ENCODE measurements at places on chromosomes 7 and 10. TPM values are rescaled to one million over a fixed set of nuclear protein-coding genes. Genes with fewer than 3 reads are reported as not detected.

The GRID1 gene
- total RNA-seq: 0.60 TPM

The SLC39A12 gene
- total RNA-seq: not detected

The SH2D4B gene
- not detected for total RNA-seq

The TOMM7 gene
- 269 TPM for total RNA-seq

The FFAR4 gene
- not detected for total RNA-seq

The CALN1 gene
- total RNA-seq: not detected

The TMEM229A gene
- not detected for total RNA-seq

The CARD11 gene
- total RNA-seq: 1.7 TPM

The ZFAND2A gene
- total RNA-seq: 15.2 TPM

GRCh38 chr7:92691578-92691977, 101.4 kb upstream of the FAM133B start:
- H3K4me3 ChIP-seq: no peak overlapping the region
- peaks cover 19% of the 10 kb centered on the region for H3K36me3 ChIP-seq
- H3K27ac ChIP-seq: peak overlapping the region; percentile 42

DNA sequence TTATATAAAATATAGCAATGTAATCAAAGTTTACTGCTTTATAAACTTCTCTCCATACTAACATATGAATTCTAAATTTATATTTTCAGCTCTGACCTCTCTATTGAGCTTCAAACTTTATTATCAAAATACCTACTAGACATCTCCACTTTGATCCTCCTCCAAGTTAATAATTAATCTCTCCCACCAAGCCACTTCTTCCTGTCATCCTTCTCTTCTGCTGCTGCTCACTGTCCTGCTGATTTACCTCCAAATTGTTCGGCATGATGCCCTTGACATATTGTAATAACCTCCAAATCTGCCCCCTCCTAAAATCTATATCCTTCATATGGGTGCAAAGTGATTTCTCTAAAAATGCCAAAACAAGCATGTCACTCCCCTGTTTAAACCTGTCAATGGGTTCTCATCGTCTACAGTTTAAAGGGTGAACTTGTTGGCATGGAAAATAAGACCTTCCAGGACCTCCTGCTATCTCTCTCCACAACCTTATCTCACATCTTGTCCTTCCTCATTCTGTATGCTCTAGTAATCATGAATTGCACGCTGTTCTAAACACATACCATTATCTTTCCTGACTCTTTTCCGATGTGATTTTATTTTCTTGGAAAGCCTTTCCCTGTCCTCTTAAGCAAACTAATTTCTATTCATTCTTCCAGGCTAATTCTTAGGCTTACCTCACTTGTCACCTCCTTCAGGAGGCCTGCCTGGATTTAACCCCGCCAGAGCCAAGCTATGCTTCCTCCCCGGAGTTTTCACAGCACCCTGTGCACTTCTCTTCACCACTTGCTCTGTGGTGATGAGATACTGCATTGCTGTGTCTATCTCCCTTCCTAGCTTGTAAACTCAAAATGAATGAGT, 52.1 kb upstream of the STK17A start:
- H3K27me3 ChIP-seq: peaks cover 3% of the 10 kb centered on the region
- peaks cover 1% of the 10 kb centered on the region for H3K36me3 ChIP-seq
- no peak overlapping the region for H3K27ac ChIP-seq
- H3K4me3 ChIP-seq: no peak overlapping the region

DNA sequence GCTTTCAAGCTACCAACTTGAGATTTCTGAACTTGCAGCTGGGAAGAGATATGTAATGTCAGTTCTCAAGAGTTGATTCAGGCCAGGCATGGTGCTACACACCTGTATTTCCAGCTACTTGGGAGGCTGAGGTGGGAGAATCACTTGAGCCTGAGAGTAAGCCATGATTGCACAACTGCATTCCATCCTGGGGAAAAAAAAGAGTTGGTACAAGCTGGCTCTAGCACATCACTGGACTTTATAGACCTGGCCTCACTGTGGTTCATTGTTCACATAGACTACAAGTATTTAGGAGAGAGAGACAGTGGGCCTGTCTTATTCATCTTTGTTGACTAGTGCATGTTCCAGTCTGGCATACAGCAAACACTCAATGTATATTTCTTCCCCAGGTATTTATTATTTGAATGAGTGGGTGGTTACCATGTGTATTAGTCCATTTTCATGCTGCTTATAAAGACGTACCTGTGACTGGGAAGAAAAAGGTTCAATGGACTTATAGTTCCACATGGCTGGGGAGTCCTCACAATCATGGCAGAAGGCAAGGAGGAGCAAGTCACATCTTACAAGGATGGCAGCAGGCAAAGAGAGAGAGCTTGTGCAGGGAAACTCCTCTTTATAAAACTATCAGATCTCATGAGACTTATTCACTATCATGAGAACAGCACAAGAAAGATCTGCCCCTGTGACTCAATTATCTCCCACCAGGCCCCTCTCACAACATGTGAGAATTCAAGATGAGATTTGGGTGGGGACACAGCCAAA, 176.5 kb downstream of the PFKFB3 start:
- H3K4me3 ChIP-seq: no peak overlapping the region
- no peaks in the 10 kb centered on the region for H3K36me3 ChIP-seq
- no peak overlapping the region for H3K27ac ChIP-seq
- no peak for DNase-seq
- peaks cover 29% of the 10 kb centered on the region for H3K4me1 ChIP-seq
- H3K27me3 ChIP-seq: no peaks in the 10 kb centered on the region

- DNase-seq: no peak
- no peak overlapping the region for H3K27ac ChIP-seq
- no peak overlapping the region for H3K4me3 ChIP-seq
Measured at GRCh38 chr7:13106513-13106912, 419.1 kb downstream of the ARL4A start.

- DNase-seq: no peak
- H3K4me1 ChIP-seq: no peaks in the 10 kb centered on the region
- no peak overlapping the region for H3K4me3 ChIP-seq
- no peaks in the 10 kb centered on the region for H3K36me3 ChIP-seq
Measured at GRCh38 chr7:157645539-157645938, 308.7 kb downstream of the DNAJB6 start.

GRCh38 chr7:15527648-15528047, 34.2 kb downstream of the AGMO start:
- no peaks in the 10 kb centered on the region for H3K4me1 ChIP-seq
- no peak for DNase-seq
- H3K27me3 ChIP-seq: no peaks in the 10 kb centered on the region
- no peak overlapping the region for H3K4me3 ChIP-seq
- H3K36me3 ChIP-seq: no peaks in the 10 kb centered on the region
- no peak overlapping the region for H3K27ac ChIP-seq

- no peak for DNase-seq
- no peaks in the 10 kb centered on the region for H3K27me3 ChIP-seq
- no peak overlapping the region for H3K27ac ChIP-seq
- H3K4me1 ChIP-seq: no peaks in the 10 kb centered on the region
- no peak overlapping the region for H3K4me3 ChIP-seq
Measured at GRCh38 chr7:17721736-17722285, 218.5 kb downstream of the SNX13 start.

DNA sequence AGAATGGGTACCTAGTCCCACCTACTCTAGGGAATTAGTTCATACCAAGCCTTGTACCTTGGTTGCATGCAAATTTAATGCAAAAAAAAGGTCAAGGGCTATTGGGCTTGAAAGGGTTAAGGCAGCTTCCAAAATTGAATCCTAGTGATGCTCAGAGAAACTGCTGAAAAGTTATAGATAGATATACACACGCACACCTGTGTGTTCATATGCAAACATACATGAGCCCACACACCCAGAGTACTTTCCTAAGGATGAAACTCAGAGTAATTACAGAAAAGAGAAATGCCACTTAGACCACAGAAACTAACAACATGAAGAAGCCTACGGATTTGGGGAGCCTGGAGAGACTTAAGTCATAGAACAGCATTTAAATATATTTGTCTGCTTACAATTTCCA, 1.5 kb downstream of the SLC25A13 start:
- no peaks in the 10 kb centered on the region for H3K36me3 ChIP-seq
- H3K27ac ChIP-seq: peak overlapping the region; percentile 96
- peak overlapping the region; percentile 93 for H3K4me3 ChIP-seq
- H3K4me1 ChIP-seq: peaks cover 29% of the 10 kb centered on the region
- DNase-seq: no peak

DNA sequence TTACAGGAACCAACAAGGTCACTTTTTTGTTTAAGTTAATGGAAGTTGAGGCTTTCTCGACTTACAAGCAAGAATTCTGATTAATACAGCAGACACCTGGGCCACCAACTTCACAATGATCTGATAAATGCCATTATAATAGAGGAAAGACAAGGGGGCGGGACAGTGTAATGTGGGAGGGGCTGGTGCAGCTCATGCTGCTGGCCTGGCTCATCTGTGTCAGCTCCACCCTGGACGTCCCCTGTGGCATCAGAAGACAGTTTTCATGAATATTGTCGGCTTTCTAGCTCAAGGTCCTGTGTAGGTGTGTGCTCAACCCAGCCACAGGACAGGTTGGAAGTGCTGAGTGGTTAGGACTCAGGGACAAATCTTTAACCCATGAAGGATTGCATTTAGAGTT, 57.0 kb downstream of the MTURN start:
- H3K36me3 ChIP-seq: peaks cover 12% of the 10 kb centered on the region
- H3K27ac ChIP-seq: no peak overlapping the region
- no peak overlapping the region for H3K4me3 ChIP-seq
- no peaks in the 10 kb centered on the region for H3K4me1 ChIP-seq
- DNase-seq: no peak

DNA sequence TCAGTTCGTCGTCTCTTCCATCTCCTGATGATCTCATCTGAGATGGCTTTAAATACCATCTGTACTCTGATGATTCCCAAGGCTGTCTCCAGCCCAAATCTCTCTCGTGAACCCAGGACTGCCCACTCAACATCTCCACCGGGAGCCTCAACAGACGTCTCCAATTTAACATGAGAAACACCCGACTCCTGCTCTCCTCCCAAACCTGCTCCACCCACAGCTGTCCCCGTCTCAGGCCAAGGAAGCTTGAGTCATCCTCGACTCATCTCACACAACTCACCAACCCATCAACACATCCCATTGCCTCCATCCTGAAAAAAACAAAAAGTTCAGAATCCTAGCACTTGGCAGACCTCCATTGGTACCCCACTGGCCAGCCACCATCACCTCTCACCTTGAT, 29.7 kb upstream of the CALN1 start:
- peaks cover 30% of the 10 kb centered on the region for H3K27me3 ChIP-seq
- peaks cover 15% of the 10 kb centered on the region for H3K4me1 ChIP-seq
- no peaks in the 10 kb centered on the region for H3K36me3 ChIP-seq
- no peak overlapping the region for H3K4me3 ChIP-seq
- no peak overlapping the region for H3K27ac ChIP-seq

DNA sequence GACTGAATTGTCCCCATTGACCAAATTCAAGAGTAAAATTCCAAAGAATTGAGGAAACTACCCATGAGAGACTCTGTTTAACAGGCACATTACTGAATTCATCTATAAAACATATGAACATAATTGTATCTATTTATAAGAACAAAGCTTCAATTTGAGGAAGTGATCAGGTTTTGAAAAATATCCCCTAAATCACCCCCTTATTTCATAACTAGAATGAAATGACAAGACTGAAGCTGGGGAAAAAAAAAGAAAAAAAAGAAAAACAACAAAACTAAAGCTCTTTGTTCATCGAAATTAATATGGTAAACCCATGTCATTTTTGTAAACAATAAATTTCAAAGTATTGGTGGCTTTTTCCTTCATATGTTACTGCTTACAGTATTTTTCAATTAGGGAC, 184.9 kb upstream of the SEMA3A start:
- no peaks in the 10 kb centered on the region for H3K4me1 ChIP-seq
- H3K27ac ChIP-seq: no peak overlapping the region
- H3K36me3 ChIP-seq: no peaks in the 10 kb centered on the region
- DNase-seq: no peak

DNA sequence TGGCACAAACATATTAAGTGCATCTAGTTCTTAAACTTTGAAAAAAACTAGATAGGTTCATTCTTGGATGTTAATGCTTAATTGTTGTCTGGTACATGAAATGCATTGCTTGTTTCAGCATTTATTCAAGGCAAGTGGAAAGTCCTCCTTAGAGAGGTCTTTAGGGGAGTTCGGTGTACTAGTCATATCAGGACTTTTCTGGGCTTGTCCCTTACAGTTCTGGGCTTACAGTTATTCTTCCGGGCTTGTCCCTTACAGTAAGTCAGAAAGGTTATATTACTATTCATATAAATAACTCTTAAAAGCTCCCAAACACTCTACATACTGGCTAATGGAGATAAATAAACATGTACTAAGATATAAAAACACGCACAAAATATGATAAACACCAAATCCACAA, 61.6 kb upstream of the MRLN start:
- H3K27ac ChIP-seq: no peak overlapping the region
- DNase-seq: no peak
- H3K36me3 ChIP-seq: peaks cover 8% of the 10 kb centered on the region
- peaks cover 5% of the 10 kb centered on the region for H3K4me1 ChIP-seq
- H3K27me3 ChIP-seq: no peaks in the 10 kb centered on the region
- H3K4me3 ChIP-seq: no peak overlapping the region

GRCh38 chr10:101260764-101261481, 31.7 kb upstream of the LBX1 start:
- no peak overlapping the region for H3K27ac ChIP-seq
- H3K27me3 ChIP-seq: peaks cover 34% of the 10 kb centered on the region
- peaks cover 6% of the 10 kb centered on the region for H3K36me3 ChIP-seq

- H3K27ac ChIP-seq: no peak overlapping the region
- DNase-seq: no peak
Measured at GRCh38 chr7:23709081-23709750, 803 bp upstream of the STK31 start.

- no peak overlapping the region for H3K27ac ChIP-seq
- no peaks in the 10 kb centered on the region for H3K27me3 ChIP-seq
- peaks cover 27% of the 10 kb centered on the region for H3K4me1 ChIP-seq
- H3K4me3 ChIP-seq: no peak overlapping the region
Measured at GRCh38 chr10:4405828-4406227, 420.2 kb upstream of the AKR1E2 start.

- H3K4me1 ChIP-seq: peaks cover 10% of the 10 kb centered on the region
- H3K27me3 ChIP-seq: no peaks in the 10 kb centered on the region
- no peaks in the 10 kb centered on the region for H3K36me3 ChIP-seq
- H3K4me3 ChIP-seq: no peak overlapping the region
Measured at GRCh38 chr10:5663692-5664427, 2.5 kb downstream of the ASB13 start.
